Kasumi-1 (cell line): ENCODE measurements at places on chromosomes 4 and X.

DNA sequence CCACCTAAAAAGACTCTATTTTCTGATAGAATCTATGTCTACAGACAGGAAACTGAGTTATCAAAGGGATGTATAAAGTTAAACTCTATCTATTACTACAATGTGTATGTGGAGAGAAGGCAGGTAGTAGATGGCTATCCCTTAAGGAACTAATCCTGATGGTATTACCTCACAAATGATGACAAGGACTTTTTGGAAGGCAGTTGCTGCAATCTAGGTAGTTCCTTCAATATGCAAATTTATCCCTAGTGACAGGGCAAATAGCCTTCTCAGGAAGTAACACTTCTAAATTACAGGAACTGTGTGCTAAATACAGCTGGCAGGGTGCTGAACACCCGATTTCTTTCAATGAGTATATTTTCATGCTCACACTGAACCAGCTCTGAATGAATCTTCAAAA is 177.4 kb downstream of the COL25A1 start:
- no peak for DNase-seq

GRCh38 chrX:136711147-136711546 is 63.2 kb downstream of the CD40LG start:
- DNase-seq: peak; percentile 3

DNA sequence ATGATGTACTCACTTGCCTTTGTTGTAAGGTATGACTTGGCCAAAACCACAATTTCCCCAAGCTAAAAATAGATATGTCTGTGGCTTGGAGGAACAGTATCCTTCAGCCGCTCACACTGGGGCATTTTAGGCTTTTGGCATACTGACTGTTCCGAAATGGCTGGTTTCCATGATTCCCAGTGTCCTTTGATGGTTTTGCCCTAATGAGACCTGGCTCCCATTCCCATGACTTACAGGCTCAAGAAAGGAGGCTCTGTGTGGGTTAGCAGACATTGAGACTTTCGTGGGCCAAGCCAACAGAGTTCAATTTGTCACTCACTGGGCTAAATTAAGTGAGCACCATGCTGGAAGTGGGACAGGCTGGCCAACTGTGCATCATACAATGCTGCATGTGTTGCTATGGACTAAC is 150.6 kb downstream of the CEP135 start:
- DNase-seq: no peak

- no peak for DNase-seq
Observed at GRCh38 chr4:100174985-100175383, 15.3 kb downstream of the DDIT4L start.

GRCh38 chrX:150361070-150361776 is 1.9 kb upstream of the MAMLD1 start:
- no peak for DNase-seq

GRCh38 chr4:132992686-132993085 is 156.4 kb upstream of the PCDH10 start:
- no peak for DNase-seq

DNA sequence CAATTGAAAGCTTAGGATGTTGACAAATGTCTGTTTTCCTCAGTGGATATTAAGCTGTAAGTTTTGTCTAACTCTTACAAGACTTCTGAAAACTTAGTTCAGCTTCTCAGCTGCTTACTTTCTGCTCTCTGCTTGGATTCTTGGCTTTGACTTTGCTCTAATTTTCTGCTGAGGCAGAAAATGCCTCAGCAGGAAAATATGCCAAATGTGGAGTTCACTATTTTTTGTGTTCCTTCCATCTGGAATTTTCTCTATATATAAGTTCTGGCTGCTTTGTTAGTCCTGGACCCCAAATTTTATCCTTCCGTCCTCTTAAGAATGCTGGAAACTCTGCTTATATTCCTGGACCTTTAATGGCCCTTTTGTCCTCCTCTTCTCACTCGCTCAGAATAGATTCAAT is 352.6 kb upstream of the NWD2 start:
- no peak for DNase-seq

- no peak for DNase-seq
Observed at GRCh38 chrX:65642914-65643491, 24.5 kb upstream of the MSN start.

DNA sequence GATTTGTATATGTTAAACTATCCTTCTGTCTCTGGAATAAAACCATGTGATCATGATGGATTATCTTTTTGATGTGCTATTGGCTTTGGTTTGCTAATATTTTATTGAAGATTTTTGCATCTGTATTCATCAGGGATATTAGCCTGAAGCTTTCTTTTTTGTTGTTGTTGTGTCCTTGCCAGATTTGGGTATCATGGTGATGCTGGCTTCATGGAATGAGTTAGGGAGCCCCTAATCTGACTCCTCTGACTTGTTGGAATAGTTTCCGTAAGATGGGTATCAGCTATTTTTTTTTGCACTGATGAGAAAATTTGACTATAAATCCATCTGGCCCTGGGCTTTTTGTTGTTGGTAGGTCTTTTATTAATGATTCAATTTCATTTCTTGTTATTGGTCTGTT is 45.7 kb downstream of the ATP10D start:
- no peak for DNase-seq

DNA sequence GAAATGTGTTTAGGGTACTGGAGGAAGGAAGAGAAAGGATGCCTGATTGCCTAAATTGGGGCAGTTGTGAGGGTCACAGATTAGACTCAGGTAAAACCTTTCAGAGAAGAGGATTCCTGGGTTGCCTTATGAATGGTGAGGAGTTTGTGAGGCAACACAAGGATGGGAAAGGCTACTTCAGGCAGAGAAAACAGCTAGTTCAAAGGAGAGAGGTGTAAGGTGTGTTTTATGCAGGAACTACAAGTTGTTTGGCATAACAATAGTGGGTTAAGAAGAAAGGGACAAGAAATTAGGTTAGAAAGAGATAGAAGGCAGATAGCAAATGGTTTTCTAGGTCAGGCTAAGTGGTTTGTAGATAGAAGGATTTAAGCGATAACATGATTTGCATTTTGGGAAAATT is 75.1 kb upstream of the PGRMC2 start:
- DNase-seq: no peak

- peak; percentile 24 for DNase-seq
Observed at GRCh38 chrX:136147315-136147901, at the start of gene FHL1. TSS of gene FHL1 (plus strand) at chrX:136147533.

- DNase-seq: no peak
Observed at GRCh38 chr4:46124773-46125413, 1.0 kb upstream of the GABRG1 start.

DNA sequence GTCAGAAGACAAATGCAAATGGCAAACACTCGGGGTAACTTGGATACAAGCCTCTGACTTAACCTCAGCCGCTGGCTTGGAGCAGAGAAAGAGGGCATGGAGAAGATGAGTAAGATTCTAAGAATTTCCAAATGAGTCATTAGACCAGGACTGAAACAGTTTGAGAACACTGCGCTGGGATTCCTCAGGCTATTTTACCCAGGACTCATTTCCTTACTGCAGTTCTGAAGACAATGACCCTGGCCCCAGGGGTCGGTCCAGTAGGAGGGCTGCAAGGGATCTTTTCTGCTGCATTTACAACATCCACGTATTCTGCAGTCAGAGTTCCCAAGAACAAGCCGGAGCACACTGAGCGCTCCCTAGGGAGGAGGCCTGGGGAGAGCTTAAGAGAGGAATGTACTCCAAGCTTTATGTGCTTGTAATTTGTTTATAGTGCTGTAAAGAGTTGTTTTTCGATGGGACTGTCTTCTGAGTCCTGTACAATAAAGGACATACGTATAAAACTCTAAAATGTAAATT is 27.3 kb upstream of the SORBS2 start:
- no peak for DNase-seq

- DNase-seq: no peak
Observed at GRCh38 chr4:140268186-140268841, 105.1 kb upstream of the SCOC start.

DNA sequence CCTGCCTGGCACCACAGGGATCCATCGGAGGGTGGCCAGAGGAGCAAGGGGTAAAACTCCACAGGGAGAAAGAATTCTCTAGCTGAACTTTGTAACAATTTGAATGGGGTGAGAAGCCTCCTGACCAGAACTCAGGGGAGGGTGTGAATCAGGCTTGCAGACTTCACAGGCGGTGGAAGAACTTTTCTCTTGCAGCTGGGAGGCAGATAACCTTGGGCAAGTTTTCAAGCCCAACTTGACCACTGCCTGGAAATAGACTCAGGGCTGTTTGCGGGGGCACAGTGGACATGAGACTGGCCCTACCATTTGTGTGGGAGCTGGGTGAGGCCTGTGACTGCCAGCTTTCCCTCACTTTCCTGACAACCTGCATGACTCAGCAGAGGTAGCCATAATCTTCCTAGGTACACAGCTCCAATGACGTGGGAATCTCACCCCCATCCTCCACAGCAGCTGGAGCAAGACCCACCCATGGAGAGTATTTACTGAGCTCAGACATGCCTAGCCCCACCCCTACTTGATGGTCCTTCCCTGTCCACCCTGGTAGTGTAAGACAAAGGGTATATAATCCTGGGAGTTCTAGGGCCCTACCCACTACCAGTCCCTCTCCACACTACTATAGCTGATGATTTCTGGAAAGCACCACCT is 210.0 kb upstream of the AGTR2 start:
- DNase-seq: no peak

DNA sequence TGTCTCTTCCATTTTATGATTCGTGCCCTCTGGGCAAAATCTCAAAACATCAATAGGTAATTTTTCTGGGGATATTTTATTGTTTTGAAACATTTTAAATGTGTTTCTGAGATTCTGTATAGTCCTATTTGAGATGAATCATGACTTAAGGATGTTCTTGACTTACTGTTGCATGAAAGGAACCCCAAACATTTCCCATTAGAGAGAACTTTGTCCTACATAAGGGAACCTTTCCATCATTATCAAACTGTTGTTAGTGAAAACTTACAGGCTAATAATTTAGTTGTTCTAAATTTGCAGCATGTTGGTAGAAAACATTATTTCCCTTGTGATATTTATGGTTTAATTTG is 523.3 kb downstream of the PPARGC1A start:
- DNase-seq: no peak

- no peak for DNase-seq
Observed at GRCh38 chrX:136185401-136186022, 38.2 kb downstream of the FHL1 start.

DNA sequence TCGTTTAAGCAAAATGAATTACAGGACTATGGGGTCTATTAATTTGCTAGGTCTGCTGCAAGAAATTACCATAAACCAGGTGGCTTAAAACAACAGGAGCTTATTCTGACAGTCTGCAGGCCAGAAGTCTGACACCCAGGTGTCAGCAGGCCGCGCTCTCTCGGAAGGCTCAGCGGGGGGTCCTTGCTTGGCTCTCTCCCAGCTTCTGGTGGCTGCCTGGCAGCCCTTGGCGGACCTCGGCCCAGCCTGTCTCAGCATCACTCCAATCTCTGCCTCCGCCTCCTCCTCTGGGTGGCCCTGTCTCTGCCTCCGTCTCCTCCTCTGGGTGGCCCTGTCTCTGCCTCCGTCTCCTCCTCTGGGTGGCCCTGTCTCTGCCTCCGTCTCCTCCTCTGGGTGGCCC is 580.5 kb upstream of the FAT1 start:
- DNase-seq: no peak

GRCh38 chrX:113828470-113828869 is 755.4 kb upstream of the HTR2C start:
- DNase-seq: no peak

GRCh38 chr4:124958847-124959246 is 246.3 kb upstream of the ANKRD50 start:
- DNase-seq: no peak

DNA sequence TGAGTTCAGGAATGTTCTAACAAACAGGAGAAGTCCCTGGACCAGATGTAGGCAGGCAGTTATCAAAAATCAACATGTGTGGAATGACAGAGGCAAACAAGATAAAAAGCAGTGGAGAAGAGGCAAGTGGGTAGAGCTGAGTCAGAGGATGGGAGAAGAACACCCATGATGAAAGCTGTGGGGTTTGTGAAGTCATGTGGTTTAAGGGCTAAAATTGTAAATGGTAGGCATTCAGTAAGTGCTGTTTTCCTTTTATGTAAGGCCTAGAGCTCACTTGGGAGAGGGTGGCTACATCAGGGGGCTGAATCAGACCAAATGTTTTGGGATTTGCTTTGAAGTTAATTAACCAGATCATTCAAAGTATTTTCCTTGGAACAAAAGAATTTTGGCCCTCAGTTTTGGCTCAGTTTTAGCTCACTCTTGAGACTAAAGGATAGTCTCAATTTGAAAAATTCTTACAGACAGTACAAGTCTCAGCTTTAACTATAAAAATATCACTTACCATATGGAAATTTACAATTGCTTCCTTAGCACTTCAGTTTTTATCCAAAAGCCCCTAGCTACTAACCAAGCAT is 114.5 kb upstream of the PCDH7 start:
- DNase-seq: no peak

DNA sequence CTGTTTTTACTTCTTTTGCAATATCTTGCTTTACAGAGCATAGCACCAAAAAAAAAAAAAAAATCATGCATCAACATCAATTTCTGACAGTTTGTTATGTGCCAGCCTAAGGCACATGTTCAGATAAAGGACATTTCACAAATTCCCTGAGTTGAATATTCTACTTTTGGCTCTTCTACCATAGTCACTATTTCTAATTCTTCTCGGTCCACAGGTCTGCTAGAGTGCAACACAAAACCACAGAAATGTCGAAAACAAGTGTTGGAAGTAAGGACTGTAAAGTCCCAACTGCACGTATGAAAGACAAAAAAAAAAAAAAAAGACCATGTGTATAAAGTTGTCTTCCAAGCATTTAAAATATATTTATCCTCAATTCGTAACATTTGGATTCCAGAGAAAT is 494.2 kb upstream of the INTU start:
- DNase-seq: no peak

GRCh38 chr4:110216129-110216528 is 17.7 kb upstream of the ELOVL6 start:
- no peak for DNase-seq

DNA sequence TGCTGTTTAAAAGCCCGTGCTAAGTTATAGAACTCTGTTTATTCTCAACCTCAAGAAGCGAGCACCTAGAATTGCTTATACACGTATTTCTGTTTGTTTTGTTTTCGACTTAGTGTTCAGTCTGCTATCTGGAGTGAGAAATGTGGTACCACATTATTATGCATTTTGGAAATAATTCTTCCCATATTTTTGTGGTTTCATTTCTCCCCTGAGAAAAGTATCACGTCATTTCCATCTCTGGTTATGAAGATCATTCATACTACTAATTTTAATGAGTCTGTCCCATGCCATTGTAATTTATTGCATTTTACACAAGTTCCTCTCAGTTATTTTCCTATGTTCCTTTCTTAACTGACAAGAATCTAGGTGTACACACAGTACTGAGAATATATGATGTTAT is 186.0 kb downstream of the DCHS2 start:
- no peak for DNase-seq

DNA sequence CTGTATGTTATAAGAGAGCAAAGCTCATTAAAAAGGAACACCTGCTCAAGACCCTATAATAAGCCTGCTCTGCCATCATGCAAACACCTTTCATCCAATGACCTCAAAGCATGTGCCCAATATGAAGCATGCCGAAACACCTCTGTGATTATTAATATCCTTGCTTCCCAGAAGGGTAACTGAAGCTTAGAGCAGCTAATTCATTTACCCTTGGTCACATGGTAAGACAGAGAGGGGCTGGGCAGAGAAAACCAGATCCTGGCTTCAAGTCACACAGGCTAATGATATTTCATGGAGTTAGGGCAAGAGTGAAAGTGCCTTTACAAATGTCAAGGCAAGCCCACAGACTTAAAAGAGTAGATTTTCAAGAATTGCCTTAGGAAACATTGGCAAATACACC is 5.6 kb downstream of the AMOT start:
- DNase-seq: no peak
